ENCODE measurements at places on chromosomes 7 and 10. TPM values are rescaled to one million over a fixed set of nuclear protein-coding genes. Genes with fewer than 3 reads are reported as not detected.

GRCh38 chr10:116164291-116164690, 108.7 kb downstream of the GFRA1 start:
- DNase-seq = peak; percentile 33

GRCh38 chr7:132588596-132588995, 12.3 kb upstream of the PLXNA4 start:
- no peak for DNase-seq

DNA sequence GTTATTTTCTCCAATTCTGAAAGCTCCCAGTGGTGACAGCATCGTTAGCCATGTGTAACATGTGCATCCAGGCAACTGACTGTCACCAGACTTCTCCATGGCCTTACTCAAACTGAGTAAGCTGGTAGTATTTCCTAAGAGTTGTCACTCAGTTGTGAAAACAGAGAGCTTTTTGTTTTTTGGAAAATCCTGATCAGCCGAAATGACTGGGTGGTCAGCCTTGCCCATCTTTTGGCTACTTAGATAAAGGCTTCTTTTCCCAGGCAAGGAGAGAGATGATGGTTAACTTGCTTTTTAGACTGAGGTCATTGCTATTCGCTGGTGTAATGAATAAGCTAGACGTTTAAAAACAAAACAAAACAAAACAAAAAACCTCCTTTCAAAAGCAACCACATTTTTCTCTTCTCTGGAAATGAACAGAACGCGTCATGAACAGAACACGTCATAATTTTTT, 159.5 kb upstream of the KLF14 start:
- no peak for DNase-seq

- no peak for DNase-seq
Measured at GRCh38 chr7:107017965-107018719, 26.4 kb upstream of the PRKAR2B start.

DNA sequence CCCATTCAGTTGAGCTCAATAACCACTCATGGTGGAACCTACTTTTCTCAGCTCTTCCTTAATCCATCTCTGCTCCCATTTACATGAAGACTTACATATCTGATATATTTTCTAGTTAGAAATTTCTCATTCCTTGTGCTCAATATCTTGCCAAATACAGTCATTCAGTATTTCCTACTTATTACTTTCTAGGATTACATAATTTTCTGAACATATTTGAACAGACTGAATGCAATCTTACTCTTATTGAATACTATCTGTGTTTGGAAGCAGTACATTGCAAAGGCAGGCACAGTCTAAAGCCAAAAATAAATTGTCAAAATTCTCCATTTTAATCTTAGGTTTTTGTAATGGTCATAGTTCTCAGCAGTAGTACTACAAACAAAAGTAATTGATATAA, 126.0 kb downstream of the GNAI1 start:
- no peak for DNase-seq

GRCh38 chr10:2927958-2928840, 139.1 kb upstream of the PFKP start:
- DNase-seq = peak; percentile 79

DNA sequence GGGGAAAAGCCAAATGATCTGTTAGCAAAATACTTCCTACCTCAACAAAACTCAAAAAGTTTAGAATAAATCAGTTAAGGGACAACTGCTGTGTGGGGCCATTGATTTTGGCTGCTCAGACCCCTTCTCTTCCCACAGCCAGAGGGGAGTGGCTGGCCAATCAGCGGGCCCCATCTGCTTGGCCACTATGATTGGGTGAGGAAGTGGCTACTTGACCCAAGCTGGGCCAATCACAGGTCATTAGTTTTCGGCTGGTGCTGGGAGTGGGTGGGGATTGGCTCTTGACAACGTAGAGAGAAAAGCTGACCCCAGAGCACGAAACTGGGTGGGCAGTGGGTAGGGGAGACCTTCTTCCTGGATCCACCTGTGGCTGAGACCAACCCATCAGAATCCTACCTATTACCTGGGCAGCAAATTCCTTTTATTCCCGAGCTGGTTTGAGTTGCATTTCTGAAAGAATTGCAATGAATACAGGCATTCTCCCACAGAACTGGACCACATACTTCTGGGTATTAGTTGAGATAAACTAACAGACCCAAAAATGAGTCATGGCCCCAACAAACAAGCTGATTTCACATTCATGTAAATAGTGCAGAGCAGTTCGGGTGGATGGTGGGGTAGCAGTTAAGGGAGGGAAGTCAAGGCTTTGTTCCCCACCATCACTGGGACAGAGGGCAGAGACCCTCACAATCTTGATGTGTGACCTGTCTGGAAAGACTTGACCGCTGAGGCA, 35.6 kb upstream of the HMX3 start:
- no peak for DNase-seq

DNA sequence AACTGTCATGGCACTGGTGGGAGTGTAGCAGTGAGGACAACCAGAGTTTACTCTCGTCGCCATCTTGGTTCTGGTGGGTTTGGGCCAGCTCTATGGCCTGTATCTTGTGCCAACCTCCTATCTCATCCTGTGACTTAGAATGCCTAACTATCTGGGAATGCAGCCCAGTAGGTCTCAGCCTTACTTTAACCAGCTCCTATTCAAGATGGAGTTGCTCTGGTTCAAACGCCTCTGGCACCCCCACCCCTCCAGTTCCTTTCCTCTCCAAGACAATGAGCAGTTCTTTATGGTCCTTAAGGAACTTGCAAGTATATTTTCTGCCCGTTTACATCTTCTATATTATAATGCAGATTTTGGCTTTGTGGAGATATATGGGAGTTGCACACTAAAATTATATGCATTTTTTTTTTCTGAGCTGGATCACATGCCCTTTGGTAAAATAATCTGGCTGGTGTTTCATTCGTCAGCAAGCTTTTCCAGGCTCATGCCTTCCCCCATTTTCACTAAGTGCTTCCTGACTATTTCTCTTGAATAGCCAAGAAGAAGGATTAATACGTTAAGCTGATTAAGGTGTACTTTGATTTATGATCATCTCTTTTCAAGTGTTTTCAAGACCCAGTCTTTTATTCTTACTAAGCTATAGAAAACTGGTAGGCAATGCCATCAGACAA, 11.2 kb upstream of the WIPF3 start:
- no peak for DNase-seq

DNA sequence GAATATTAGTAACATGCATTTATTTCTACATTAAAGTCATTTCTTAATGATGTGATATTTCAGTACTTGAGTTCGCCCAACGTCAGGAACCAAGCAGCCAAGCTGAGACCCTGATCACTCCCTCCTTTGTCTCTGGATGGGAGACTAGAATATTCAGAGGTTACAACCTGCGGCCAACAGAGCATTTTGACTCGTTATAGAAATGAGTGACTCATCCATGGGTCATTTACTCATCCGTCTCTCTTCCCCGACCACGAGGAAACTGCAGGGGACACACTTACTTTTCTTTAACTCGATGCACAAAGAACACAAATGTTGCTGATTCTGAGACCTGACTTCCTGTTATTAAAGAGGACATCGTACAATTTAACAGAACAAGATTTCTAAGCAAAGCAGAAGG, 343.3 kb downstream of the FRMD4A start:
- no peak for DNase-seq

- no peak for DNase-seq
Measured at GRCh38 chr10:22454634-22455033, 109.3 kb downstream of the SPAG6 start.

GRCh38 chr7:100598425-100598824, 3.7 kb upstream of the PCOLCE start:
- DNase-seq = no peak

DNA sequence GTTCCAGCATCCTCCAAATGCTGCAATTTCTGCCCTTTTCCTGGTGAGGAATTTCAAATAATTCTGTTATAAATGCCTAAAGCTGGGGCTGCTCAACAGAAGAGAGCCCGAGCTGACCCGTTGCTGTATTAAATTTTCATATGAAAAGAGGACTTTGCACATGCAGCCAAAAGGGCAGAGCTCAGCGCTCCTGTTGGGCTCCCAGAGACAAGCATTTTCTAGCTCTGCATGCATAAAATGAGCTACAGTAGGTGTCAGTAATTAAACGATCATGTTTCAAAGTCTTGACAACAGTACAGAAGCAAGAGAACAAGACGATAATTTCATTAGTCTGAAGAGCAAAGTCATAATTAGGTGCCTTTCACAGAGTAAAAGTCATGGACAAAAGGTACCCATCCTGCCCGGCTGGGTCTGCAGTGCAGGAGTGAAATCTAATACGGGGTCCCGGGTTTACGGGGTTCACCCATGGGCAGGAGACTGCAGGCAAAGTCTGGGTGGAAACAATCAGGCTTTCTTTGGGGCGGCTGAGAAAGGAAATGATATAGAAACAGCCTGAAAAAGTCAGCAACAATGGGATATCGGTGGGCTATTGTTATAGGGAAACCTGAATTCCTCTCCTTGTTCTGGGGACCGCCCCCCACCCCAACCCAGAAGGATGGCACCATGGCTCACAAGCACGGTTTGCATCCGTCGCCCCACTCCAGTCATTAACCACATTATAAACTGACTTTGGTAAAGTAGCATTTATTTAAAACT, 66.0 kb downstream of the EBF3 start:
- DNase-seq = no peak

DNA sequence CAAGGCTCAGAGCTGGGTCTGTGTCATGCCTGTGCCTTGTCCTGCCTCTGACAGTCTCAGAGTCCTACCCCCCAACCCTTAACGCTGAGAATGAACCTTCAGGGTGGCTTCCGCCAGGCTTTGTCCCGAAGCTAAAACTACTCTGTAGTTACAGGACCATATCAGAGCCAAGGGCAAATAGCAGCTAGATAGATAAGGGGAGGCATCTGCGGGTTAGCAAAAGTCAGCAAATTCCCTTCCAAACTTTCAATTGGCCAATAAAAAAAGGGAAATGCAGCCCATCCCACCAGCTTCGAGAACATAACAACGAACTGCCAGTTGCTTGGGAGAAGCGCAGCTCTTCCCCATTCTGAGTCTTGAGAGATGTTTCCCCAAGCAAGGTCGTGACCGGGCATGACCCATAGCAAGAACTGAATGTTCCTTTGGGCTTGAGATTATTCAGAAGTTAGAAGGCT, 17.7 kb downstream of the CCL24 start:
- no peak for DNase-seq

GRCh38 chr7:2325162-2325561, 10.9 kb upstream of the SNX8 start:
- DNase-seq = no peak

GRCh38 chr7:107754642-107755041, 10.7 kb downstream of the CBLL1 start:
- DNase-seq = no peak

DNA sequence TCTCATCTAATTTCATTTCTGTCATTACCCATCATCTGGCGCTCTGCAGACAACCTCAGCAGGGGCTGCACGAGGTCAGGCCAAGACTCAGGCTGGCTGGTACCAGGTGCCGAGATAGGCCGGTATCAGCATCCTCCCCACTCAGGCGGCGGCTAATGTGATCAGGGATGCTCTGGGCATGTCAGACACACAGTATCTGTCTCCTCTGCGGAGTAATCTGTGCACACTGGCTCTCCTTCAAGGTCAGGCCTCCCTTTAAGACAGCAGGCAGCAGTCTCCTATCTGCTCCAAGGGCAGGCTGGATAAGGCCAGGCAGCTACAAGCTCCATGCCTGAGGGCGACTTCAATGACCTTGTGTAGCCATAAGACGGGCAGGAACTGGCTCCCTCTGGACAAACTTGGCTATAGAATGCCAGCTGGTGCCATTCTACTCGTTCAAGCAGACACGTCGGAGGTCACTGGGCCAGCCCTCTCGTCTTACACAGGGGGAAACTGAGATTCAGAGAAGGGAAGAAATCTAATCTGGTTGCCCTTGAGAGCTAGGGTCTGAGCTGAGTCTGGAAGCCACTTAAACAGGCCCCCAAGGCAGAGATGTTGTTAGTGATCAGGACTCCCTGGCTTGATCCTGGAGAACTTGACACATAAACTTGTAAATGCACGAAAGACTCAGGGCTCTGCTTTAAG, 59.3 kb downstream of the ARHGAP22 start:
- no peak for DNase-seq

GRCh38 chr10:12403119-12403518, 53.8 kb downstream of the CAMK1D start:
- no peak for DNase-seq

- no peak for DNase-seq
Measured at GRCh38 chr7:66152371-66153191, 37.9 kb downstream of the CRCP start.

DNA sequence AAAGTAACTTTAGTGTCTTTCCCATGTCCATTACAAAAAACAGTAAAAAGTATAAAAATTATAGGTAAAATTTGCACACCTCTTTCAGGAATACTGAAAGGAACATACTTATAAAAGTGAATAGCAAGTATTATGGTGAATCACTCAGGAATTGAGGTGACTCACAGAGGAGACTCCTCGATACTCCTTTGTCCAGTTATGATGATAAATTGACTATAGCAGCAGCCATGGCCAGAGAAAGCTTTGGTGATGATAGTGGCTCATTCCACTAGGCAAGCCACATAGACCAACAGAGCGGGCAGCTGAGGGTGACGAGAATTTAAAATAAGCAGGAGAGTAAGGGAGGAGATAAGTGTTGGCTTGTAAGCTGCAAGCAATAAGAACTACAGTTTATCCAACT, 1231.1 kb upstream of the CELF2 start:
- no peak for DNase-seq

- DNase-seq = peak; percentile 21
Measured at GRCh38 chr7:48781752-48782151, 142.6 kb upstream of the CDC14C start.

- no peak for DNase-seq
Measured at GRCh38 chr7:24862461-24862860, 105.2 kb upstream of the GSDME start.

- no peak for DNase-seq
Measured at GRCh38 chr10:56318816-56319215, 42.2 kb downstream of the ZWINT start.

GRCh38 chr10:74058658-74059057, 60.7 kb downstream of the VCL start:
- DNase-seq = no peak

DNA sequence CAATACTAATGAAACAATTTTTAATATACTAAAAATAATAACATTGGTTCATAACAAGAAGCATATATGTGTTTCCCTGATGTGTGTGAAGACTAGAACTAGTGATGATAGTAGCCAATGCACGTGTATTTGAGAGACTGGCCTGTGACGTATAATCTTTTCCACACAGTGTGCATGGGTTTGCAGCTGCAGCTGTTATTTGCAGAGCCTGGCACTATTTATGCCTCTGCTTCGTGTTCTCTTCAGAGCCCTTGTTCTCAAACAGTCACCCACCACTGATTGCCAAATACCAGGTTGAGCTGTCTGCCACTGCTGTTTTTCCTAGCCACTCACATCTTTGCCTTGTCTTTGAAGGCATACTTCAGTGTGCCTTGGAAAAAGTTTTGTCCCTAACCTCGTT, 531.7 kb downstream of the ETV1 start:
- DNase-seq = peak; percentile 68

- peak; percentile 82 for DNase-seq
Measured at GRCh38 chr7:5694912-5695726, 86.3 kb downstream of the RNF216 start.

GRCh38 chr7:153518201-153518984, 533.8 kb upstream of the DPP6 start:
- no peak for DNase-seq

GRCh38 chr7:67625257-67625737, 628.7 kb downstream of the TYW1 start:
- DNase-seq = peak; percentile 93

The LRGUK gene
- total RNA-seq = 1.6 TPM

The VWA2 gene
- total RNA-seq = 7.3 TPM

The COBL gene
- 87.7 TPM for total RNA-seq

The TRIM50 gene
- total RNA-seq = 0.31 TPM

The CDK1 gene
- 59.5 TPM for total RNA-seq

The GPR85 gene
- total RNA-seq = 1.2 TPM

The LRRC18 gene
- total RNA-seq = not detected

The TLX1 gene
- 1.3 TPM for total RNA-seq

The UTF1 gene
- not detected for total RNA-seq

The STEAP1B gene
- total RNA-seq = 3.0 TPM

The OPTN gene
- 29.5 TPM for total RNA-seq
